ENCODE measurements at places on chromosomes 1 and 21.
A peak's percentile ranks its signal among the peaks of the same experiment; 100 is the strongest.

DNA sequence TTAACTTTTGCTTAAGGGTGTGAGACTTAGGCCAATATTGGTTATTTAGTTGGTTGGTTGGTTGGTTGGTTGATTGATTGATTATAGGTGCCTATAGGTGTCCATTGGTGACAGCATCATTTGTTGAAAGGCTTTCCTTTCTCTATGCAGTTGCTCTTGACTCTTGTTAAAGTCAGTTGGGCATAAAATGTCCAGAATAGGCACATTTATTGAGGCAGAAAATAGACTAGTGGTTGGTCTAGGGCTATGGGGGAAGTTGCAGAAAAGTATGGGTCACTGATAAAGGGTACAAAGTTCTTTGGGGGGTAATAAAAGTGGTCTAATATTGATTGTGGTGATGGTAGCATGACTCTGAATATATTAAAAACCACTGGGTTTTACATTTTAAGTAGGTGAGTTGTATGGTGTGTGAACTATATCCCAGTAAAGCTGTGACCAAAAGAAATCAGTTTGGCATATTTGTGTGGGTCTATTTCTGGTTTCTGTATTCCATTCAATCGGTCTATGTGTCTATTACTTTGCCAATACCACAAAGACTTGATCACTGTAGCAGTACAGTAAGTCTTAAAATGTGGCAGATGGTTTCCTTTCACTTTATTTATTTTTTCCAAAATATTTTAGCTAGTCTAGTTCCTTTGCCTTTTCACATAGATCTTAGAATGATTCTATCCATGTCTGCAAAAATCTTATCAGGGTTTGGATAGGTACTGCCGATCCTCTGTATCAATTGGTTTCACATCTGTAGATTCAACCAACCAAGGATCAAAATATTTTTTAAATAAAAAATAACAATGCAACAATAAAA, 63.0 kb downstream of the ATP1A1 start:
- no peak for DNase-seq

GRCh38 chr1:6300342-6301048, 39.6 kb upstream of the GPR153 start:
- DNase-seq, result no peak

- no peak for DNase-seq
These were observed 68.4 kb upstream of the DPYD start for GRCh38 chr1:97989094-97989680.

- DNase-seq, result no peak
These were observed 20.6 kb upstream of the EGLN1 start for GRCh38 chr1:231442735-231443134.

DNA sequence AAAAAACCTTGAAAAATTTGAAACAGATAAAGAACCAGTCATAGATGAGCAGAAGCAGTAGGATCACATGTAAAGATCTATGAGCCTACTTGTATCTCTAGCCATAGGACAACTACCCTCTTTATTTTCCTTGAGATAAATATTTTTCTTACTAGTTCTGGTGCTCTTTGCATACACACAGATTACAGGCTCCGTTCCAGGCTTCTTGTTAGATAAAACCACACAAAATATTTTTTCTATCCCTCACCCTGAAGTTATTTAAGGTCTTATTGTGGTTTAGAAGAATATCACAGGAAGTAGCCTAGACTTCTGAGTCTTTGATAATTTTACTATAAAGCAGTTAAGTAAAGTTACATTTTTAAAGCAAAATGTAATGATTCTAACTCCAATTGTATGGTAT, 512.2 kb downstream of the NEGR1 start:
- peak; percentile 62 for DNase-seq

GRCh38 chr1:44110916-44111315, 7.7 kb upstream of the KLF17 start:
- DNase-seq, result no peak

GRCh38 chr1:9755441-9755995, 68.2 kb downstream of the CLSTN1 start:
- DNase-seq, result no peak

DNA sequence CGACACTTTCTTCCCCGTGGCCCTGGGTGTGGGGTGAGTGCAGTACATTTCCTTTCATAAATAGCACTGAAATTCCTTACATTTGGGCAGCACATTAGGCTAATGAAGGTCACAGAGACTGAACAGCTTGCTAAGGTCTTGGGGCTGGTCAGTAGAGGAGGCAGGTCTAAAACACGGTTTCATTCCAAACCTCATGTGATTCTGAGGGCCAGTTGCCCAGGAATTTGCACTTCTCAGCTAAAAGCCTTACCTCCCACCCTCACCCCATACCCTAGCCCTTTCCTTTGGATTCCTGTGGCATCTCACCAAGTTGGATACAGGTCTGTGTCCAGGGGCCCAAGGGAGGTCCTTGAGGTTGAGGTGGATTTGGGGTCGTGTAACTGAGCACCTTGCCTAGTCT, 147.8 kb upstream of the CD34 start:
- DNase-seq, result no peak

GRCh38 chr1:238329671-238330070, 438.9 kb upstream of the ZP4 start:
- DNase-seq, result no peak

DNA sequence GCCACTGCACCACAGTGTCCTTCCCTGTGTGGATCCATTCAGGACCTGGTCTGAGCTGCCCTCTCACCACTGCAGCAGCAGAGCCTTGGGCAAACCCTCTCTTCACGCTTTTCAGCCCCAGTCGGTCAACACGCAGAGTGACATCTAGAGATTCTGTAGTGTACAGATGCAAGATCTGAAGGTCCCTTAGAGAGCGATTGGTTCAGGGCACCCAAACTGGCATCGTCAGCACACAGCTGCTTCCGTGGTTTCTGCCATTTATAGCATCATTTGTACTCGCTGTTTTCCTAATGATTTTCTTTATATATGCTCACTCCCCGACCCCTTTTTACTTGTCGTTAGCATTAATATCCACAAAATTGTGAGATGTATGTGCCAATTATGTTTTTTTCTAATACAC, 1.5 kb upstream of the ASCL5 start:
- no peak for DNase-seq

DNA sequence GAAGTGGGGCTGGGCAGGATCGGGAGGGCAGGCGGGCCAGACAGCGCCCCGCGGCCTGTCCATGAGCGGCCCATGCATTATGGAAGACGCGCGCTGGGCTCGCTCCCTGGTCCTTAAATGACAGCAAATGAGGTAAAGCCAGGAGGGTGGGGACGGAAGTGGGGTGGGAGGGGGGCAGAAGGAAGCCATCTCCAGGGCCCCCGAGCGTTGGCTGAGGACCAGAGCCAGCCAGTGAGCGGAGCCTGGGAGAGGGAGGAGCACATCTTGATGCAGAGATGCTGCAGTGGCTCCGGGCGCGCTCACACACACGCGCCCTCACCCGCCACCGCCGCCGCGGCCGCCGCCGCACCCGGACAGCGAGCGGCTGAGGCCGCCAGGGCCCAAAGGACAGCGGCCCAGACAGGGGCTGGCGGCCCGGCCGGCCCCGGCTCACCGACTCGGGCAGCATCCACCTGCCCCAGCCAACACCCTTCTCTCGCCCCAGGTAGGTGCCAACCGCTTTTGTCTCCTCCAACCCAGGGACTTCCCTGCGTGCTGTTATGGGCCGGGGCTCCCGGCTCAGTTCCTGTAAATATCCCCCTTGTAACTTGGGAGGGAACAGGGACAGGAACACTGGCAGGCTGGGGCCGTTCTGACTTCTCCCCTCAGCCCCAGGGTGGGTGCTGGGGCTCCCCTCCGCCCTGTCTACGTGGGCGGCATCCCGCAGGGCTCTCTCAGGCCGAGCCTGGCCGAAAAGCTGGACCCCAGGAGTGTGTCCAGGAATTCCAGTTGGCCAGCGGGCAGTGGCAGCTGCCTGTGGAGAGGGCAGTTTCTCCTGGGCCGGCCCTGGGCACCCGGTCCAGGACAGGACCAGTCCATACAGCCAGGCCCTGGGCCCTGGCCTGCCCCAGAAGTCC, at the start of gene CNTN2:
CNTN2 (plus strand) TSS at position 302 of the 896 bp plus-strand sequence. CDS start 9,974 bp downstream, outside the sequence.
- no peak for DNase-seq

DNA sequence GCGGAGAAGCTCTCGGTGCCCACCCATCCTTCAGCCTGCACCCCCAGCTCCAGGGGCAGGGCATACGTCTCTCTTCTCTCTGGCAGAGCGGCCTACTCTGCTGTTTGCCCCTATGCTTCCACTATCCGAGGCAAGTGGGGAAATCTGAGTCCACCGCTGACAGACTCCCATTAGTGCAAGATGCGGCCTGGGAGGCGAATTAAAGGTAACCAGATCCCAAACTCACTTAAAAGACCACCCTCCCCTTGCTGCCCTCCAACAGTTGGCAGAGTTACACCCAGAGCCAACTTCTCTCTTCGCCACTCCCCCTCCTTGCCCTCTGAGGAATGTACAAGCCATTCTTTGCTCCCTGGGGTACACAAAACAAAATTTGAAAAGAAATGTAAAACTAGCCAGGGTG, 6.4 kb downstream of the FOXD3 start:
- DNase-seq, result no peak

DNA sequence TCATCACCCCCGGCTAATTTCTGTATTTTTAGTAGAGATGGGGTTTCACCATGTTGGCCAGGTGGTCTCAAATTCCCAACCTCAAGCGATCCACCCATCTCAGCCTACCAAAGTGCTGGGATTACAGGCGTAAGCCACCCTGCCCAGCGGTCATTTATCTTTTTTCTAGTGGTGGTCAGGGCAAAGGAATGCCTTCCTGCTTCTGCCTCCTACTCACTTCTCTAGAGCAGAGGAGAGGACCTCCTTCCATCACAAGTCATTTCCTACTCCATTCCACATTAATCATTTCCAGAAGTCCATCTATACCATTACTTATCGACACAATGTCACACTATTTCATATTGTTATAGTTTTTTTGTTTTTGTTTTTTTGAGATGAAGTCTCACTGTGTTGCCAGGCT, 13.3 kb downstream of the FBXO42 start:
- no peak for DNase-seq

GRCh38 chr1:36523850-36524249, 41.1 kb upstream of the CSF3R start:
- DNase-seq, result no peak

- DNase-seq, result no peak
These were observed 42.4 kb downstream of the PKNOX1 start for GRCh38 chr21:43016728-43017127.

- no peak for DNase-seq
These were observed 465.2 kb downstream of the NCAM2 start for GRCh38 chr21:21463456-21463855.

DNA sequence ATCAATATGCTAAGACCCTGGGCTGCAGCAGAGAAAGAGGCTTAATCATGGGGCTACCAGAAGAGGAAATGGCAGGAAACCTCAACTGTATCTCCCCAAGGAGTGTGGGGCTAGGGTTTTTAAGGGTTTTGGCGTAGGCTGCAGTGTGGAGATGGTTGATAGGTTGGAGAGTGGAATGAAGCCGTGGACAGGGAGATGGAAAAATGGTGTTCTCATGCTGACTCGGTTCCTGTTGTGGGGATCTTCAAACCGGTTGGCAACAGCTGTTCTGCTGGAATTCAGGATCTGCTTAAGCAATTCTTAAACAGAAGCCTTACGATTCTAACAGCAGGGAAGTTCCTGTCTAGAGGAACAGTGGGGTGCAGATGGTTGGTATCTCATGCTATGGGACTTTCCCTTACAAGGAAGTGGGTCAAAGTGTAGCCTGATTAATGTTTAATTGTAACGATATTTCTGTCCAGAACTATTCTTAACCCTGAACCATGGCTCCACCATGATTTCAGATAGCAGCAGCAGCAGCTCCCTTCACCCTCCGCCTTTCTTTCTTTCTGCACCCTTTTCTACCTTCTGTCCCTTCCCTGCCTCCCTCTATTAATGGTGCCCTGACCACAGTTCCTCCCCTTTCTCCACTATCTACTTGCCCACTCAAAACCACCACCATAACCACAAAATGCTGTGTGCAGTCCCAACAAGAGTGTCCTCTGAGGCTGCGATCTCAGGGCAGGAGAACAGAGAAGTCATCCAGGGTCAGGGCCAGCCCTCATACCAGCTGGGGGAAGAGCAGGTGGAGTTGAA, 30.8 kb downstream of the RSPH1 start:
- DNase-seq, result no peak

- no peak for DNase-seq
These were observed 57.6 kb downstream of the MAN1C1 start for GRCh38 chr1:25673962-25674806.

- DNase-seq, result no peak
These were observed 84.4 kb downstream of the NIBAN1 start for GRCh38 chr1:184889902-184890301.

GRCh38 chr1:192518700-192519099, 56.9 kb upstream of the RGS1 start:
- no peak for DNase-seq

GRCh38 chr1:236091933-236092318, 27.0 kb upstream of the NID1 start:
- DNase-seq, result no peak

- DNase-seq, result no peak
These were observed 622 bp upstream of the IL6R start for GRCh38 chr1:154404511-154404931.

DNA sequence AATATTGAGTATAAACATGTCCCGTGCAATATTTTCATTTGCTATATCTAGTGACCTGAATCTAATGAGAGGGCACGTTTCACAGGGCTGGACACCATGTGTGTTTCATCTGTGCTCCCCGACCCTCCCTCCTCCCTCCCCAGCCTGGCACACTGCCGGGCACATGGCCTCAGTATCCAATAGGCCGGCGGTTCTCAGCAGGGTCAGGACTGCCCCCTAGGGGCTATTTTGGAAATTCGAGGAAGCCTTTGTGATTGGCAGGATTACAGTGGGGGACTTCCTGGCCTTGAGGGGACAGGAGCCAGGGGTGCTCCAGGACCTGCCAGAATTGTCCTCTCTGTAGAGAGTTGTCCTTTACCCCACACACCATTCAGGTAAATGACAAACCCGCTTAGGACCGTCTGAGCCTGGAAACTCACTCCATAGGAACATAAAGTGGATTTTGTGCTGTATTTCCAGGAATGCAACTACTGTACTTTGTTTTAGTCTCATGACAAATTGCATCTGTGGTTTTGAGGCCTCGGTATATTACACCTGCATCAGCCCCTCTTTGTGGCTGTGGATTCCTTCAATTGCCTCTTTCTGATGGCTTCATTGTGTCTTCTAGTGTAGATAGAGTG, 109.5 kb upstream of the SIM2 start:
- DNase-seq, result no peak

DNA sequence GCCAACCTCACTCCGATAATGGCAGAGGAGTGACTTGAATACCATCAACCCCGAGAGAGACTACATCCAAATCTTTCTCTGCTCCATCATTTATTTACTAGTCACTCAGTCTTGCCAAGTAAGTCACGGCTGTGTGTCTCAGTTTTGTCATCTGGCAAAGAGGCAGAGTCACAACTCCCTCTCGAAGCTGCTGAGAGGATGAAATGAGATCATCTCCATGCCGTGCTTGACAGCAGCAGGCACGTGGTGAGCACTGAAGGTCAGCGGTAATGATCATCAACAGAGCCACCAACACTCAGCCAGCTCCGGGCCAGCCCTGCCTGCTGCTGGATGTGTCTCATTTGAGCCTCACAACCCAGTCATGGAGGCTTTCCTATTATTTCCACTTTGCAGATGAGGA, 19.9 kb downstream of the ALDH4A1 start:
- DNase-seq, result no peak

- DNase-seq, result no peak
These were observed 21.4 kb downstream of the LIN9 start for GRCh38 chr1:226287587-226287986.

All from AG04449 (cell line).